ENCODE measurements at places on chromosomes 11 and 22.
A peak's percentile ranks its signal among the peaks of the same experiment; 100 is the strongest.

DNA sequence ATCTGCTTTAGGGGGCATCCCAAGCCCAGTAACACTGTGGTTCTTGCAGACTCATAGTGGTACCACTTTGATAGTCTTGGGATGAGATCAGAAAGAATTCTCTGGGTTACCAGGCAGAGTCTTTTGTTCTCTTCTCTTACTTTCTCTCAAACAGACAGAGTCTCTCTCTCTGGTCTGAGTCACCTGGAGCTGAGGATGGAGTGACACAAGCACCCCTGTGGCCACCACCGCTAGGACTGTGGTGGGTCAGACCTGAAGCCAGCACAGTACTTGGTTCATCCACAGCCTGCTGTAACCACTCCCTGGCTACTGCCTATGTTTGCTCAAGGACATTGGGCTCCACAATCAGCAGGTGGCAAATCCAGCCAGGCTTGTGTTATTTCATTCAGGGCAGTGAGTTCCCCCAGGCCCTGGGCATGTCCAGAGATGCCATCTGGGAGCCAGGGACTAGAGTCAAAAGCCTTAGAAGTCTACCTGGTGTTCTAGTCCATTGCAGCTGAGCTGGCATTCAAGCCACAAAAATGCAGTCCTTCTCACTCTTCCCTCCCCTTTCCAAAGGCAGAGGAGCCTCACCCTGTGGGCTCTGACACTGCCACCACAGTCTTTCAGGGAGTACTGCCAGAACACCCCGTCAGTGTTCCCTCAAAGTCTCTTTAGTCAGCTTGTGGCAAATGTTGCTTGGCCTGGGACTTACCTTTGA is 29.9 kb downstream of the ENDOD1 start:
- DNase-seq, result no peak

GRCh38 chr11:102522312-102523188 is 8.0 kb downstream of the MMP7 start:
- no peak for DNase-seq

DNA sequence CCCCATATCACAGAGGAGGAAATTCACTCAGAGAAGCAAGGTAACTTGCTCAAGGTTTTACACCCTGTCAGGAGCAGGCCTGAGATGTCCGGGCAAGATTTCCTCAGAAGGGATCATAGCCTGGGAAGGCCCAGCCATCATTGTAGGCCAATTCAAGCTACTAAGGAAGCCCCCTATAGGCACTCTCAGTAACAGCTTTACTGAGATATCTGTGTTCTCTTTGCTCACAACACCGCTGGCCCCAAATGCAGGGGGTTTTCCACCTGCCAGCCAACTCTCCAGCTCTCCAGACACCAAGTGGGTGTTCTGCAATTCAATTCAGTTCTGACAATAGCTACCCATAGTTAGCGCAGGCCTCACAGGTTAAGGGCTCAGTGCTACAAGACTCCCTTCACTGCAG is 84.0 kb downstream of the SLC36A4 start:
- no peak for DNase-seq

DNA sequence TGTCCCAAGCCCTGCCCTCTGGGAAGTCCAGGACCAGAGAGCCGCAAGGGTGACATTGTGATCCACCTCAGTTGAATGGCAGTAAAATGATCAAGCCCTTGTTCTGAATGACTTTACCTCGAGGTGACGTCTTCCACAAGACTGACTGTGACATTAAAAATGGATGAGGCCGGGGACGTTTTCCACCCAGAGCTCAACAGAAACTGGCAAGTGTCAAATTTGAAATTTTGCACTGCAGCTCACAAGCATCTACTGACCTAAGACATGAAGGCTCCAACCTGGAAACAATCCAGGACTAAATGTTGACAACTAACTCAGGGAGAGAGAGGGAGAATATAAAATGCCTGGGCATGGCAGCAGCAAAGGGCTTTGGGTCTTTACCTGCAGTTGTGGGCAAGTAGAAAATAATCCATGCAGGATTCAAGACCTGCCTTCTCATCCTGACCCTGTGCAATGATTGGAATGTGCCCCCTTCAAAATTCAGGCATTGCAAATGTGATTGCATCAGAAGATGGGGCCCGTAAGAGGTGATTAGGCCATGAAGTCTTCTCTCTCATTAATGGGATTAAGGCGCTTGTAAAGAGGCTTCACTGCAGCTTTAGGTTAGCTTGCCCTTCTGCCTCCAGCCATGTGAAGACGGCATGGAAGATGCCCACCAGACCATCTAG is 33.6 kb upstream of the CLMP start:
- no peak for DNase-seq

DNA sequence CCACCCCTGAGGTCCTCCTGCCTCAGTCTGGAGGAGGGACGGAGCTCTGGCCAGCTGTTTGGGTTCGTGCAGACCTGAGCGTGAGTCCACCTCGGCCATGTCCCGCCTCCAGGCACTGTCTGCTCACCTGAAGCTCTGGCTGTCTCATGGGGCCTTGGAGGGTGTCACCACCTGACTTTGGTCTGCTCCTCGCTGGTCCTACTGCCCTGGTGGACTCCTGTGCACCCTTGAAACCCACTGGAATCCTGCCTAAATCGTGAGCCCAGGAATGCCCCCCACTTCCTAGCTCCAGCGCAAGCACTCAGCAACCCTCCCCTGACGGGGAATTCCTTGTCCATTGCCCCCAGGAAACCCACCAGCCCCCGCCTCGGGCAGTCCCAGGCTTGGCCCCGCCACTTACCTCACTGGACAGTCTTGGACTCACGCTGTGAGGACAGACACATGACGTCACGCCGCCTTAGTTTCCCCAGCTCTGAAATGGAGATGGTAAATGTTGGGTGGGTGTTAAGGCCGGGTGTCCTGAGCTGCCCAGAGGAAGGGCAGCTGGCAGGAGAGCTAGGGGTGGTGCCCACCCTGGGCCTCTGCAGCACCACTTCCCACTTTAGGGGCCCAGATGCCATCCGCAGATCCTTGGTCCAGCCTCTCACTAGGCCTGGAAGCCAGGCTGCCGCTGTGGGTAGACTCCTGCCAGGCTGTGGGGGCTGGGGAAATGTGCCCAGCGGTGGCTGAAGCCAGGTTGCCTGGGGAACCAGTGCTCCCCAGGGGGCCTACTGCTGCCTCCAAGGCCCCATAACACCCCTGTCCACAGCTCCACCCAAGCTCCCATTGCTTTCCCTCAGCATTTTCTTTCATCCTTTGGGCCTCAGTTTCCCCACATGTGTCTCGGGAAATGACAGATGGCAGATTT is 18.2 kb upstream of the TBX1 start:
- DNase-seq, result no peak

- DNase-seq, result peak; percentile 24
These were observed 58.3 kb downstream of the HSD17B12 start for GRCh38 chr11:43738600-43739409.

- DNase-seq, result peak; percentile 75
These were observed at the start of gene RHOG for GRCh38 chr11:3840870-3841425. Gene RHOG (minus strand): TSS chr11:3840959. CDS start chr11:3828138, 12,821 bp downstream.

GRCh38 chr11:79406376-79406775 is 34.5 kb downstream of the TENM4 start:
- DNase-seq, result no peak

GRCh38 chr22:43050995-43051394 is 36.0 kb upstream of the PACSIN2 start:
- DNase-seq, result no peak

DNA sequence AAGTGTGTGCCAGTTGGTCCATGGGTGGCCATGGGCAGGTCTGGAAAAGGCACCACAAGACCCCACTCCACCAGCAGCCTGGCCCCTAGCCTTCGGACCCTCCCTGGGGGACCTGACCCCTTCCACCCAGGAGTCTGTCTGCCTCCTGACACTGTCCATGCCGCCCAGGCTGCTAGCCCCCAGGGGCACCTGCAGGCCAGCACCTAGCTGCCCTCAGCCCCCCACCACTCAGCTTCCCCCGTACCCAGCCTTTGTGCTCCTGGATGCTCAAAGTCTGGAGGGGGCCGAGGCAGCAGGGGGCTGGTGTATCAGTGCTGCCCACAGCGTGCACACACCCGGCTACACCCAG is 34.3 kb upstream of the OR10G7 start:
- DNase-seq, result no peak

GRCh38 chr11:114774599-114775361 is 96.5 kb downstream of the NXPE2 start:
- DNase-seq, result peak; percentile 52

GRCh38 chr11:14908214-14908880 is 16.3 kb upstream of the CYP2R1 start:
- DNase-seq, result peak; percentile 47

- no peak for DNase-seq
These were observed 37.5 kb upstream of the TSKU start for GRCh38 chr11:76745561-76746207.

GRCh38 chr22:49604732-49605302 is 222.9 kb downstream of the BRD1 start:
- no peak for DNase-seq

- no peak for DNase-seq
These were observed 9.0 kb upstream of the HIKESHI start for GRCh38 chr11:86292912-86293616.

DNA sequence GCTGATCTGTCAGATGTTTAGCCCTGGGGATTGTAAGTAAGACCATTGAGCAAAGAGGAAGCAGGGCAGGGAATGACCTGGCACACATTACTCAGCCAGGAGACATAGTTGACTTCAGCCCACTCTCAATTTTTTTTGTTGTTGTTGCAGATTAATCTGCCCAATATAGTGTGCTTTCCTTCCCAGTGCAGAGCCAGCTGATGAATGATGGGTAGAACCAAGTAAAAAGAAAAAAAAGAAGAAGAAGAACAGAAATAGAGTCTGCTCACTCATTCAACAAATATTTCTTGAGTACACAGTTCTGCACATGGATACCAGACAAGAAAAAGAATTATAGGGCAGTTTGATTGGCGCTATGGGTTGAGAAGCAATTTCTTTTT is 292.7 kb downstream of the ETS1 start:
- DNase-seq, result no peak

DNA sequence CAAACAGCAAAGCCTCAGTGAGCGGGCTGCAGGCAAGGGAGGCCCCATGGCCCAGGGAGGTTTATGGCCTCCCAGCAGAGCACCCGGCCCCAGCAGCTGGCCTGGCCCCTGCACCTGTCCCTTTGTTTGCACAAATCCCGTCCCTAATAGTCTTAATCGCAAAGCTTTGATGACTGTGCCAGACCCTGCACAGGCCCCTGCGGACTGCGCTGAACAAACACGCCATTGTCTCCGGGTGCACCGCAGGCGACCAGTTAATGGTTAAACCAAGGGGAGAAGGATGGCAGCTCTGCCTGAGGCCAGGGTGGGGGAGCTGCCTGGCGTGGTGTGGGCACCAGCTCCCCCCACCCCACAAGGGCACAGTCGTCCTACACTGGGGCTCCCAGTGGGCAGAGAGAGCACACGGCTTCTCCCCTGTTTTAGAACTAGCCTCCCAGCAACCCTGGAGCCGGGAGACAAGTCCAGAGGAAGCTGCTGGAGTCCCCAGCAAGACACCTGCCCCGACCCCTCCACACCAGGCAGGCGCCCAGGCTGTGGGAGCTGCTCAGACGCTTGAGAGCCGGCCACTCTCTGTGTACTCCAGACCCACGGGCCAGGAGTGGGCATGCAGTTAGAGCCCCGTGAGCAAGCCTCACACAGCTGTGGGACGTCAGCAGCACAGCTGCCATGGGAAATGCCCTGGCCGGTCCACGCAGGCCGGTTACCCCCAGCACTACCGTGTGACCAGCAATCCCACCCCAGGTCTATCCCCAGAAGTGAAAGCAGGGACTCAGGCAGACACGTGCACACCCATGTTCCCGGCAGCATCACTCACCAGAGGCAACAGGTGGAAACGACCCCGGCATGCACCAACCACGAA is 39.7 kb upstream of the TH start:
- no peak for DNase-seq

DNA sequence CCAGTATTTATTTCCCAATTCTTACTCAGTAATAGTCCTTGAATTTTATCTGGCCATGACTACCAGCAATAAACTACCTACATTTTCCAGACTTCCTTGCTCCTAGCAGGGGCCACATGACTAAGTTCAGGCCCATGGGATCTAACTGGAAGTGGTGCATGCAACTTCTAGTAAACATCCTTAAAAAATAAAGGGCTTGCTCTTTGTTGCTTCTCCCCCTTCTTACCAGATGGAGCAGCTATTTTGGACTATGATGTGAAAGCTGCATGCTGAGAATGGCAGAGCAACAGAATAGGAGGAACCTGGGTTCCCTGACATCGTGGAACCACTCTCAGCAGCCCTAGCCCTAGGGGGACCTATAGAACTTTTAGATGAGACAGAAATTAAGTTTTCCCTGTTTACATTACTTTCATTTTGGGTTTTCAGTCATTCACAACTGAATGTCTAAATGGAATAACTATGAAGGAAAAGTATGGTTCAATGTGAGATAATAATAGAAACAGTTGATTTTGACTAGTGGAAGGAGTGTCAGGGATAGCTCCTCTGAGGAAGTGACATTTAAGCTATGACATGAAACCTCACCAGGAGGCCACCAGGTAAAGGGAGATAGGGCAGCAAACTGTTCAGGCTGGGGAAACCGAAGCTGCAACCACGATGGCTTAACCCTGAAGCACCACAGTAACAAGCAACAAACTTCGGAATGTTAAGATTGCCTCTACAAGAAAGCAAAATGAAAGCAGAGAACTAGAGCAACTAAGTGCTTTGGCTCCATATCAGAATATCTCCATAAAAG is 48.9 kb downstream of the PHF21A start:
- no peak for DNase-seq

DNA sequence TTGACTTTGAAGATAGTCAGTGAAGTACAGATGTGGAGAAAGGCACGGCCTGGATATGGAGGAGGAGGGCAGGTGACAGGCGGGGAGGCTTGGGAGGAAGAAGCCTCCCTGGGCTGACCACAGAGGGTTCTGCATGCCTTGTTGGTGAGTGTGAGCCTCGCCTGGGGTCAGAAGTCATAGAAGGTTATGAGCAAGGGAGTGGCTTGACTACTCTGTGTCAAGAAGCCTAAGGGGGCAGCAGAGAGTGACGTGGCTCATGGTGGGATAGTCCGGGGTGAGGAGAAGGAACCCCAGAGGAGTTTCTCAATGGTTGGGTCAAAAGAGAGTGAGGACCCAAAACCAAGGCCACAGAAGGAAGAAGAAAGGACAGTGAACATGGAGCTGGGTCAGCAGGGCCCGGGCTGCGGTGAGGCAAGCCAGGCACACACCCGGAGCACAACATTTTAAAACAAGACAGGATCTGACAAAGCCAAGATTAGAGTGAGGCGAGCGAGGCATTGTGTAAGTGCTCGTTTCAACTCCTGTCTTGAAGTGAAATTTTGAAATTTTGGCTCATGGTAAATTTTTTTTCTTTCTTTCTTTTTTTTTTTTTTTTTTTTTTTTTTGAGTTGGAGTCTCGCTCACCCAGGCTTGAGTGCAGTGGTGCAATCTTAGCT is 31.9 kb downstream of the PDGFB start:
- DNase-seq, result no peak

Data from thyroid gland (tissue), 4 donors.